Kidney (tissue), 22 donors: ENCODE measurements at places on chromosomes 7 and 10. TPM values are rescaled to one million over a fixed set of nuclear protein-coding genes. Genes with fewer than 3 reads are reported as not detected.

GRCh38 chr7:15490291-15490690 is 71.5 kb downstream of the AGMO start:
- no peak for DNase-seq

Gene PKD2L1
- total RNA-seq = not detected

DNA sequence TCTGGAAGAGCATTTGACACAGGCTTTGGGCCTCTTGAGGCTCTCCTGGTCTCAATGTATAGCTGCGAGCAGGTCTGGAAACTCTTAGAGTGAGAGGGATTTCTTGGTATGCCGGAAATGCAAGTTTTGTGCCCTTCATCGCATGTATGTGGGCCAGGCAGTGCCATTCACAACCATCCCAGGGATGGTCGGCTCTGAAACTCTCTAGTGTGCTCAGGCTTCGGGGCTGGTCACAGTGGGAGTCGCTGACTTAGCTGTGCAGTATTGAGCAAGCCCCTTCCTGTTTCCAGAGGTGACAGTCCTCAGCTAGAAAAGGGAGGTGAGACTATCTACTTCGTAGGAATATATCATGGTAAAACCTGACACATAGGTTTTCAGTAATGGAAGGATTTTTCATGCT is 2.0 kb upstream of the AOAH start:
- DNase-seq = no peak

GRCh38 chr7:28953633-28954032 is 4.5 kb downstream of the TRIL start:
- no peak for DNase-seq

DNA sequence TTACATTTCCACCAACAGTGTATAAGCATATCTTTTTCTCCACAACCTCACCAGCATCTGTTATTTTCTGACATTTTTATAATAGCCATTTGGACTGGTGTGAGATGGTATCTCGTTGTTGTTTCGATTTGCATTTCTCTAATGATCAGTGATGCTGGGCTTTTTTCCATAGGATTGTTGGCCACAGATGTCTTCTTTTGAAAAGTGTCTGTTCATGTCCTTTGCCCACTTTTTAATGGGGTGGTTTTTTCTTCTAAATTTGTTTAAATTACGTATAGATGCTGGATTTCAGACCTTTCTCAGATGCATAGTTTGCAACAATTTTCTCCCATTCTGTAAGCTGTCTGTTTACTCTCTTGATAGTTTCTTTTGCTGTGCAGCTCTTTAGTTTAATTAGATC is 28.9 kb downstream of the XRCC2 start:
- DNase-seq = no peak

Gene STEAP1
- total RNA-seq = 4.4 TPM

Gene CPA2
- total RNA-seq = not detected

DNA sequence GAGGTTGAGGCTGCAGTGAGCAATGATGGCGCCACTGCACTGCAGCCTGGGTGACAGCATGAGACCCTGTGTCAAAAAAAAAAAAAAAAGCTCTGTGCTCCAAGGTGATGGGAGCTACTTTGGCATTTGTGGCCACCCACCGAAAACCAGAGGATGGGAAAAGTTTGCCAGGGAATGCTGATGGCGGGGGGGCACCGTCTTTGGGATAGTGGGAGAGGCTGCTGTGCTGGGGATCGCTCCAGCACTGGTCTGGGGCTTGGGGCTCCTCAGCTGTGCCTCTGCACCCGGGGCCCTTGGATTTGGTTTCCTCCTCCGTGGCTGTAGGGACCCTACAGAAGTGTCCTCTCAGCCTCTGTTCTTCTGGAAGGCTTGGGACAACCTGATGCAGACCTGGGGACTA is 11.7 kb upstream of the RAMP3 start:
- no peak for DNase-seq

DNA sequence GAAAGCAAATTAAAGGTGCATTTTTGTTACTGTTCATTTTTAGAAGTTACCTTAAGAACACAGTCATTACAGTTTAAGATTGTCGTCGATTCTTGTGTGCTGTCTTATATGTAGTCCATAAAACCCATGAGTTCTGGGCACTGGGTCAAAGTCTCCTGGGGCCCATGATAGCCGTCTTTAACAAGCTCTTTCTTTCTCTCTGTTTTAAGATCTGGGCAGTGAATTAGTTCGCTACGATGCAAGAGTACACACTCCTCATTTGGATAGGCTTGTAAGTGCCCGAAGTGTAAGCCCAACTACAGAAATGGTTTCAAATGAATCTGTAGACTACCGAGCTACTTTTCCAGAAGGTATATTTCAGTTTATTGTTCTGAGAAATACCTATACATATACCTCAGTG is 90.7 kb upstream of the CAPZA2 start:
- DNase-seq = no peak

Gene EIF5AL1
- 0.54 TPM for total RNA-seq

Gene SAMD9
- 11.0 TPM for total RNA-seq

- DNase-seq = no peak
These were observed 9.2 kb upstream of the MRLN start for GRCh38 chr10:59762505-59762904.

DNA sequence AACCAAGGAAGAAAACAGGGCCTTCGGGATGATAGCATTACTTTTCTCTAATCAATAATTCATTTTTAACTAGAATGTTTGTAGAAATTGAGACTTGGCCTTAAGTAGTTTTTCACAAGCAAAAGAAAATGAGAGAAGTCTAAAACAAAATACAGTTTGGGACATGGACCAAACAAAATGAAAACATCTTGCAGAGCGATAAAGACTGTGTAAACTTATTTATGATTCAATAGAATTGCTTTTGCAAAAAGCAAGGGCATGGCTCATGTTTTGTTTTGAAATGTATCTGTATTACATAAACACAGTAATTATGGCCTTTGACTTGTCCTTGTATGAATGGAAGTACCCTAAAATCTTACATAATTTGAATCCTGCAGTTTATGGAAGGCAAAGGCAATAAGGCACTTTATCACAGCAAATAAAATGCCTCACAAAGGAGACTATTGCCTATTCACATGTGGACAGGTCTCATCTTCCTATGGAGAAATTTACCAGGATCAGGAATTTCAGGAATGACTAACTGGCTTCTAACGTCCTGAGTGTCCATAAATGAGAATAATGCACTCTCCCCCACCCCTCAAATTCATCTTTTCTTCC is 295.2 kb downstream of the PTEN start:
- DNase-seq = no peak

- DNase-seq = no peak
These were observed 70.5 kb downstream of the AHR start for GRCh38 chr7:17368856-17369524.

- no peak for DNase-seq
These were observed 225.7 kb downstream of the RPS24 start for GRCh38 chr10:78259391-78259790.

Gene DNAH11
- total RNA-seq = 2.3 TPM

Gene NKX6-2
- total RNA-seq = 2.5 TPM

Gene DHX32
- 33.2 TPM for total RNA-seq

Gene FKBP6
- 0.13 TPM for total RNA-seq

DNA sequence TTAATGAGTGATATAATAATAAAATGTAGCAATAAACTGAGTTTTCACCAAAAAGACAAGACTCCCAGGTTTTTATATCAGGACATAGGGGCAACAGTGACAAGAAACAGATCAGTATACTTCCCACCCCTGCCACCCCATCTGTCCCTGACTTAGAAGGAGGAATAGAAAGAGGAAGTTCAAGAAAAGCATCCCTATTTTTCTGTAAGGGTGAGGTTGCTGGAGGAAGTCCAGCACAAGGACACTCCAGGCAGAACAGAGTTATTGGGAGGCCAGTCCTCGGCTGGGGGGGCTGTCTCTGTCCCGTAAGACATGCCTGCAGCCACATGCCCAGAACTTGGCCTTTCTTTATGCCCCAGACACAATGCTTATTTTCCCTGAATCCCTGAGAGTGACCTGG is 16.5 kb upstream of the TLX1 start:
- no peak for DNase-seq

- peak; percentile 56 for DNase-seq
These were observed 72.3 kb downstream of the AMZ1 start for GRCh38 chr7:2760098-2760889.

Gene MEOX2
- 1.2 TPM for total RNA-seq

Gene FXYD4
- 109 TPM for total RNA-seq

DNA sequence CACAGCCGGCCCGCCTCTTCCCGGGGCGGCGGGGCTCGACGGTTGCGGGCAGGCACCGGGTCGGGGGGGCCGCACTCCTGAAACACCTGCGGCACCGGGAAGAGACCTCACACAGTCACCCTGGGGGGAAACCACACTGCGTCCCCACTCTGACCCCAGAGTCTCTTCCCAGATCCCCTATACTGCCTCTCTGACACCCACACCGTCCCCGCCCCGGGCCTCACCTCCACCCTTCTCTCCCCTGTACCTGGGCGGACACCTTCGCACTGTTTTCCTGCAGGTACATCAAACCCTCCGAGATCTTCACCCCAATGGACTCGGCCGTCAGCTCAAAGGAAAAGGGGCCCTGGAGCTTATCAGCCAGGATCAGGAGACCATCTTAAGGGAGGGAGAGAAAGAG is 3.4 kb upstream of the GAL3ST4 start:
- DNase-seq = no peak

GRCh38 chr7:8134089-8134733 is 127.8 kb downstream of the ICA1 start:
- DNase-seq = no peak

- no peak for DNase-seq
These were observed 44.8 kb upstream of the HHEX start for GRCh38 chr10:92644921-92645320.

DNA sequence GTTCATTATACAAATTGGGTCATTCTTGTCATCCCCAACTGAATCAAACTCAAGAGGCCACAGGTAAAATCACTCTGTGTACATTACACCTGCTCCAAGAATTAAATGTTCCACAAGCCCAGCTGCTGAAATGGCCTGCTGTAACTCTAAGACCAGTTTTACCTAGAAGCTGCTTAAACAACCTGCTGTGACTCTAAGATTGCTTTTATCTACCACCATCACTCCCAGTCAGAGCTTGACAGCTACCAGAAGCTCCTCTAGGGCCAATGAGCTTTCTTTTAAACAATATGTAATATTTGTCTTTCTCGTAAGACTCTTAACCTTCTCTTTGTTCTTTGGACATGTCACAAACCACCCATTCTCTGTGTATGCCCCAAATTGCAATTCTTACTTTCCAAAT is 141.8 kb upstream of the LRGUK start:
- no peak for DNase-seq

GRCh38 chr10:106672517-106673175 is 491.9 kb downstream of the SORCS1 start:
- DNase-seq = no peak

Gene TMEM196
- 0.06 TPM for total RNA-seq

- no peak for DNase-seq
These were observed 2.0 kb downstream of the ELN start for GRCh38 chr7:74029991-74030415.

DNA sequence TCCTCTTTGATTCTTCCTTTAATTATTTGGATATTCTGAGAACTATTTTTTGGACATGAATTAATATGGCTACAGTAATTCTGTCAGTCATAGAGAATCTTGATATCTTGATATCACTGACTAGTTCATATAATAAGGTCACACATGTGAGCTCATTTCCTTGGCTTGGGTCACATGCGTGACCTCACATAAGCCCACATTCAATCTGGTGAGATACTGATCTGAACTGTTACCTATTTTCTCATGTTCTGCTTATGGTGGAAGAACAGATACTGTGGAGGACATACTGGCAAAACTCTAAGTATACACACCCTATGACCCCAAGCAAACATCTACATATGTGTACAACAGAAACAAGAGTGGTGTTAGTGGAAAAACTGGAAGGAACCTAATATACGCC is 44.1 kb downstream of the CUL2 start:
- DNase-seq = no peak

Gene CYP3A5
- total RNA-seq = 13.5 TPM

GRCh38 chr7:54968018-54968417 is 50.8 kb upstream of the EGFR start:
- DNase-seq = no peak

DNA sequence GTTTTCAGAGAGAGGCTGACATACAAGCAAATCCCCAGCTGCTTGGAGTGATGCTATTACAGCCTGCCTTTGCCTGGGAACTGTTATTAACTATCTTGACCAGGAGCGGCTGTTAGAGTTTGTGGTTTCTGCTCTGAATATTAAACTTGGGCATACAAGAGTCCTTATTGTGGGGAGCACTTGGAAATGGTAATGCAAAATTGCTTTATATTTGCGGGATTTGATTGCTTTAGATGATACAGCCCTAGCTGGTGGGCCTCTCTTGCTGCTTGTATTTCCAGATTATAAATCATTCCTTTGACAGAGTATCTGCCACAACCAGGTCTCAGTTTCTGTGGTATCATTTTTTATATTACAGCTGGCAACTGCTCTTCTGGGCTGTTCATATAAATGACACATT is 101.9 kb upstream of the FAM204A start:
- DNase-seq = no peak

GRCh38 chr7:47940088-47941013 is 7.9 kb downstream of the PKD1L1 start:
- DNase-seq = no peak

- no peak for DNase-seq
These were observed 403.5 kb downstream of the DNAJB6 start for GRCh38 chr7:157740251-157740798.

DNA sequence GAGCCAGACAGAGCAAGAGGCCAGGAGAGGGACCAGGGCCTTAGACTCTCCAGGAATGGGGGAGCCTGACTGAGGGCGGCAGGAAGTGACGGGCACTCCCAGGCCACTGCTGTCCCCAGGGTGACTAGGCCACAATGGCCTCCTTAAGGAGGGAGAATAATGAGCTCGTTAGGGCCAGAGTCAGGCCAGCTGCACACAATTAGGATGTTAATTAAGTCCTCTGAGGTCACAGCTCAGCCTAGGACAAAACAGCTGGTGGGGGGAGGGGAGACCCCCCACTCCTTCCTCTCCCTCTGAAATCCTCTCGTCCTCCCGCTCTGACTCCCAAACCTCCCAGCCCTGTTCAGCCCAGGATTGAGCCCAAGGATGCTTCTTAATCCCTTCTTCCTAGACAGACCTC is 143.0 kb downstream of the NEURL1 start:
- no peak for DNase-seq

Gene GPR141
- total RNA-seq = 3.3 TPM

DNA sequence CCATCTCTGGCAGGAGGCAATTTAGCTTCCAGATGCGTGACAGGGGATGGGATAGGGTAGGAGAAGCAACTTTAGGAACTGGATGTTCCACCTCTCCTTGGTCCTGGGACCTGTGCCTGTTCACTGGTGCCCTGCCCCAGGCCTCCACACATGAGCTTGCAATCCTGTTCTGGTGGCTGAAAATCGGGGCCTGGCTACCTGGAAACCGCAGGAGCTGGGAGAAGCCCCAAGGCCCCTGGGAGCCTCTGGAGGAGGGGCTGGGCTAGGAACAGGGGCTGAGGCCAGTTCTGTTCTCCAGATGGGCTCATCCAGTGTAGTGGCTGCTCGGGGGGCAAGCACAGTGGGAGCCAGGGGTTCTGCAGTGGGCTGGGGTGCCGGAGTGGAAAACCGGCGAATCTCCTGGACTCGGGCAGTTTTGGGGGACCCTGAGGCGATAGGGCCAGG is 5.3 kb upstream of the MYOZ1 start:
- peak; percentile 53 for DNase-seq
